ENCODE measurements at places on chromosomes 3 and 15.

GRCh38 chr15:67937153-67937761, 97.4 kb upstream of the RNU6-1 start:
- peak; percentile 45 for DNase-seq

DNA sequence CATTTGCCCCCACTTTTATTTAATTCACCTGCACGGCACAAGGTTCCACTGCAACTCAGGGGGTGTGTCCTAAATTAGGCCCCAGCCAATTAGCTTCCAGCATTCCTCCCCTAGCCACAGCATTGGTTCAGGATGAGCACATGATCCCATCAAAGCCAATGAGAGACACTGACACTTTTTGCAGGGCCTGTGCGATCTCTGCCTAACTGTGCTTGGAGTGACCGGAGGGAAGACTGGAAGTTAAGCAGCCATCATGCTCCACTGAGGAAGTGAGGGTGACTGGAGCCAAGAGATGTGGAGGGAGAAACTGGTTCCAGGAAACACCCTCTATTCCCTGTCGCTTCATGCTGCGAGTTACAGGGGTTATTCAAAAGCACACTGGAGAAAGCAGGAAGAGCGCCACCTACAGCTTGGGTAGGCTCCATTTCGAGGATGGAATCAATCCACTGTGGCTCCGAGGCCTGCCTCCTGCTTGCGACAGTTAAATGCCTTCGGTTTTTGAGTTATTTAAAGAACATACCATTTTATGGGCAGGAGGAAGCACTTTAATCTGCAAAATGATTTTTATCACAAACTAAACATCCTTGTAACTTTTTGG, 122.2 kb upstream of the WNT5A start:
- no peak for DNase-seq

DNA sequence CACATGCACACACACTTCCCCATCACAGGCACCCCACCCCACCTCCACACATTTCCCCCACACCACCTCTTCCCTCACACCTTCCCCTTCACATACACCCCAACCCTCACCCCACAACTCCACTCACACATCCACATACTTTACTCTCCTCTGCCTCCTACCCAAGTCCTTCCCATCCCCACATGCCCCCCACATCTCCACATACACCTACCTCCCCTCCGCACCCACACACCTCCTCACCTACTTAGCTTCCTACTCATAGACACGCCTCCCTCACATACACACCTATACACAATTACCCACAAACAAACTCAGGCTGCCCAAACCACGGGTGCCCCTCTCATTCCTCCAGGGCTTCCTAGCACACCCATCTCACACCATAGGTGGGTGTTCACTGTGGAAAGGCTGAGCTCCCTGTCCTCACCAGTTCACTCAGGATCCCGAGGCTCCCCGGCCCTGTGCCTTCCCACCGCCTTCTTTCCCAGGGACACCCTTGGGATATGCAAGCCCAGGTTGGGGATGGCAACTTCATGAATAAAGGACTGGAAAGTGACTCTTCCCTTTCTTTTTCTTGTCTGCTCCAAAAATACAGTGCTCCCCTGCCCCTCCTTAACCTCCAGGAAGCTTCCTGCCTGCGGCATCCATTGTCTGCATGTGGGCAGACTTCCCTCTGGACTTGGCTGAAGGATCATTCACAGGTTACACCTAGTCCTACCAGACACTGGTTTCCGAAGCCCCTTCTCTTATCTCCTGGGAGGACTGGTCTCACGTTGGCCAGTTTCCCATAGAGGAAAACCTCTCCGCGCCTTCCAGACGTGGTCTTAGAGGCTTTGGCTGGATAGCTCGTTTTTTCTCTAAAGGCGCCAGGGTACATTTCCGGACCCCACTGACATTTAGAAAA, 61.5 kb downstream of the SLCO2A1 start:
- DNase-seq, result no peak

- DNase-seq, result no peak
These were observed 55.8 kb downstream of the SLC41A3 start for GRCh38 chr3:126028096-126028495.

GRCh38 chr3:52775877-52776276, 1.5 kb upstream of the ITIH1 start:
- no peak for DNase-seq

GRCh38 chr3:172135185-172135584, 95.8 kb downstream of the FNDC3B start:
- DNase-seq, result no peak

GRCh38 chr3:191958980-191959671, 498.2 kb downstream of the PYDC2 start:
- peak; percentile 35 for DNase-seq

DNA sequence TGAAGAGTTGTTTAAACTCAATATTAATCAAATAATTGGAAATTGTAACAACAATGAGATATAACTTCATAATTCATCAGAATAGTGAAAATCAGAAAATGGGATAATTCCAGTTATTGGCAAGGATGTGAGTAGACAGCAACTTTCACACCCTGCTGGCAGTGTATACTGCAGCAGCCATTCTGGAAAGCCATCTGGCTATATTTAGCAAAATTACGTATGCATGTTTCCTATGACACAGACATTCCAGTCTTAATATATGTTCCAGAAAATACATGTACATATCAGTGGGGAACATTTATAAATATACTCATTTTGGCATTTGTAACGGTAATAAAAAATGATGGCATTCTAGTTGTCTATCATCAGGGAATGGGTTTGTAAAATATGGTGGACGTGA, 564.1 kb downstream of the GBE1 start:
- no peak for DNase-seq

- no peak for DNase-seq
These were observed 4.8 kb upstream of the ESYT3 start for GRCh38 chr3:138429665-138430064.

GRCh38 chr15:97012986-97013385, 682.5 kb downstream of the NR2F2 start:
- no peak for DNase-seq

GRCh38 chr15:45799508-45799907, 164.7 kb downstream of the SQOR start:
- peak; percentile 28 for DNase-seq

- DNase-seq, result no peak
These were observed 71.5 kb downstream of the TJP1 start for GRCh38 chr15:29750754-29751153.

DNA sequence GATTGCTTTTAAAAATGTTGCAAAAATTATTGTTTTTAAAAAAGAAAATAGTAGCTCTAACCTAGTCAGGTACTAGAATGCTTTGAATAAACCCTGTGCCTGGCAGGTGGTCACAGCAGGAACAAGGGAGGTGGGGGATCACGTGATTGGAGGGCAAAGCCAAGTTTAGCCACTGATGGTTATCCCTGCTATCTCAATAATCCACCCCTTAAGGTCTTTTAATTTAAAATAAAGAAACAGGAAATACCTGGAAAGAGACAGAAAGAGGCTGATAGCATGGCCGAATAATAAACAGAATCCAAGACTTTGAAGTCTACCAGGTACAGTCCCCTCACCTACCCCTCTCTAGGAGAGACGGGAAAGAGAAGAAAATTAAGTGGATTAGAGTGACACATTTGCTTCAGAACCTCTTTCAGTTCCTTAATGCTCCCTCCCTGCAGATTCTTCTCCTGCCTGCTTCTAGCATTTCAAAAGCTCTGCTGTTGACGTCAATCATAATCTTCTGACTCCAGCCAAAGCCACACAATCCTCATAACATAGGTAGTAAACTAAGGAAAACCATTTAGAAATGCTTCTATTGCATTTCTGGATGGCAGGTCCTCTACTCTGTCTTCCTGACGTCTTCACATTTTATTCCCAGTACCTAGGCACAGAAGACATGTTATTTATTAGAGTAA, 303.4 kb upstream of the MME start:
- no peak for DNase-seq

GRCh38 chr3:143122089-143122430, 2.5 kb downstream of the CHST2 start:
- no peak for DNase-seq

- DNase-seq, result no peak
These were observed 25.6 kb upstream of the LDHAL6B start for GRCh38 chr15:59180945-59181600.

GRCh38 chr3:149215515-149215914, 6.1 kb downstream of the CP start:
- no peak for DNase-seq

DNA sequence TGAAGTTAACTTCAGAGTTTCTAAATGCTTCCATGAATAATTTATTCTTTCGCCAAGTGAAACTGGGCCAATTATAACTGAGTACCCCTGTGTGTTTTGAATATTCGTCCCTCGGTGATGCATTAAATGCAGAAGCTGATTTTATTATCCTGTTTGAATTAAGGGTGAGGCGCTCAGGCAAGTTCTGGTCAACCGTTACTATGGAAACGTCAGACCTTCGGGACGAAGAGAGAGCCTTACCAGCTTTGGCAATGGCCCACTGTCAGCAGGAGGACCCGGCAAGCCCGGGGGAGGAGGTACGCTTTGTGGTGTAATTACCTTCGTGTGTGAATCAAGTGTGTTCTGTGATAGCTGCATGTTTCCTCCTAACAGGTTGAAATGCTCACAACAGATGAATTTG, 239.8 kb downstream of the ITPR1 start:
- DNase-seq, result no peak

GRCh38 chr3:156530980-156531379, 23.9 kb downstream of the SSR3 start:
- DNase-seq, result no peak

- no peak for DNase-seq
These were observed 2.2 kb upstream of the MLF1 start for GRCh38 chr3:158568784-158569183.

- DNase-seq, result no peak
These were observed 299.5 kb downstream of the IL5RA start for GRCh38 chr3:2810723-2811122.

- DNase-seq, result no peak
These were observed 12.4 kb downstream of the GLCE start for GRCh38 chr15:69172847-69173246.
